ENCODE measurements at places on chromosomes 1 and 21. TPM values are rescaled to one million over a fixed set of nuclear protein-coding genes. Genes with fewer than 3 reads are reported as not detected.

GRCh38 chr1:78493451-78493850 lies 2.7 kb downstream of the PTGFR start:
- DNase-seq = no peak

- no peak for DNase-seq
Observed at GRCh38 chr1:155016231-155016831, 13.7 kb downstream of the ZBTB7B start.

DNA sequence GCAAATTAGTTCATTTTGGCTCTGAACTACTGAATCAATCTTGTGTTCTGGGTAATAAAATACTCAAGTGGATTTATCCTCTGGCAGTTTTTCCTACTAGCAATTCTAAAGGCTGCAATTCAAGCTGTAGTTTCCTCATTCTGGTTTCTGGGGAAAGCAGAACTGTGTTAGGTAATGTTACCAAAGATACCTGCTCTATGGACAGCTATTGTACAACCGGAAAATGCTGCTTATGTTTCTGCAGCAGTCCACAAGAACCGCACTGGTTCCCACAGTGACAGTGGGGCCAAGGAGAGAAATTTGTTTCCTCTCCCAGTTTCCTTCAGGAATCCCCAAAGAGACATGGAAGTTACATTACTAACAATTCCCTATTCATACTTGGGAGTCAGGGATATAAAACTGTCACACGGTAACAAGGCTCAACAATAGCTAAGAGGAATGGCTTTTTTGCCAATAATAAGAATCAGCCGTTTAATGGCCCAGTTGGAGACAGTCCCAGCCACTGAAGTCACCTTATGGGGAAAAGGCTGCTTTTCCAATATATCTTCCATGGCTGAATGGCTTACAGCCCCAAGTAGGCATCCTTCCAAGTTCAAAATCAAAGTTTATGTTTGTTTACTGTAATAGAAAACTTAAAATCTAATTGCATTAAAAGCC lies 52.6 kb downstream of the PCNX2 start:
- DNase-seq = no peak

GRCh38 chr1:206803221-206803730 lies 31.0 kb upstream of the IL10 start:
- DNase-seq = no peak

The CFAP74 gene
- not detected for total RNA-seq
